ENCODE measurements at places on chromosomes 3 and 15.

- no peak for DNase-seq
Observed at GRCh38 chr3:86563400-86563970, 427.5 kb downstream of the VGLL3 start.

DNA sequence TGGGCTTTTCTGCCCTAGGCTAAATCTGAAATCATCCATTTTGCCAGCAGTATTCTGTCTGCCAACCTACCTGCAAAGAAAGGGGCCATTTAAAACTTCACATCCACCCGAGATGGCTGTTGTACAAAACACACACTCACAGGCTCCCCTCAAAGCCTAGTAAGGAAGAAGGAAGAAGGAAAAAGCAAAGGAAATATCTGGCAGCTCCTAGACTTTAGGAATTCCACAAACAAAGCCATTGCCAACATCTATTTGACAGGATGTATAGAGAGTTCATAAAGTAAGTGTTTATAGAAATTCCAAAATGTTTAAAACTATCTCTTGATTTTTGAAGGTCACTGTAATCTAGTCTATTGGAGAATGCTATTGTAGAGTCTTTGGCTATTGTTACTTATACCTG lies 91.9 kb upstream of the THBS1 start:
- DNase-seq, result no peak

DNA sequence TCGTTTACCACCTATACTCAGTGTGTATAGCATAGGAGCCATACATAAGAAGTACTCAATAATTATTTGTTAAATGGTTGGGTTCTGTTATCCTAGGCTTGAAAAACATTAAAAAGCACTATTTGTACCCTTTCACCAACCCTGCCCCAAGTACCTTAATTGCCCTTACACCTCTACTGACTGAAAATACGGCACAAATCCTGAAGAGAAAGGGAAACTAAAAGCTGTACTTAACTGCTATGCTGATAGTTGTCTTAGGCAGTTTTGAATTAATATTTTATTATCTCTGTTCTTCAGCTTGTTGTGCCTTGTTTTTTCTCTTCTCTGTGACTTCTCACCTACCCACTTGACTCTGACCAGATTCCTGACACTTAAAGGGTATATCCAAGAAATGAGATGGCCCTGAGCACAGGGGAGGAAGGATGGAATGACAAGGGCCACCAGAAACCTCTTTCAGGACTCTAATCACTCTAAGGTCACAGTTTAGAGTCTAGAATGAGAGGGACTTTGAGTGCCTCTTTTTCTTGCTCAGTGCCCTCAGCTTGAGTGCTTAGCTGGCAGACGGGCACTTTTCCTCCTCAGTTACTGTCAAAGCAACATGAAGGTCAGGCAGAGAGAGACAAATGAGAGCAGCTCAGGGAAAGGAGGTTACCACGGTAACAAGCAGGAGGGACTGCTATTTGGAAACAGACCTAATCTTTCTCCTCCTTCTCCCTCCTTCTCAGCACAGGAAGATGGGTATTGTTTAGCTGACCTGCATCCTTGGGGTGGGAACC lies 136.5 kb downstream of the ZNF609 start:
- DNase-seq, result peak; percentile 60

GRCh38 chr3:45644791-45645201 lies 44.4 kb upstream of the SACM1L start:
- no peak for DNase-seq

- DNase-seq, result no peak
Observed at GRCh38 chr3:188465311-188465710, 311.4 kb downstream of the LPP start.

DNA sequence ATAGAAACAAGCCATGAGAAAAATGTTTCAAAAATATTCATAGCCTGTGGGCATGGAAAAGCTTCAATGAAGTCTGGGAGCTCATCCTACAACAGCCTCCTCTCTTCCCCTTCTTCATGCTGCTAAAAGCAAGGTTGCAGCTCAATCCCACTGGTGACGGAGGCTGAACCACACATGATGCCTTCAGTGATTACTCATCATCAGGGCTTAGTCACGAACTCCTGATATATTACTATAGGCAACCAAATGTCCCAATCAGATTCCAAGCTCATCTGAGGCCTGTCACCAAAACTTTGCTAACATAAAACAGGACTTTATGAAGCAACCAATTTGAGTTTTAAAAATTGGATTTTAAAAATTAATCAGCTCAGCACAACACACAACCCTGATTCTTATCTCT lies 24.0 kb upstream of the SLC24A5 start:
- DNase-seq, result no peak

DNA sequence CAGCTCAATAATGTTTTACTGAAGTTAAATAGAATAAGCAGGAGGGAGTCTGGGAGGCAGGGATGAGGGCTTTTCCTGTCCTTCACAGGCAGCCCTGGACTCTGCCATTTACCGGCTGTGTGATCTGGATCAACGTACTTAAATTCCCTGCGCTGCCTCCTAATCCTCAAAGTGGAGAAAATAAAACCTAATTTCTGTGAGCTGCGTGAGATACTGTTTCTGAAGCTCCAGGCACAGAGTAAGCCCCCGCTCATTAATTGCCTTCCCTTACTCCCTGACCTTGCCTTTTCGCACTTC lies 278 bp upstream of the PDIA5 start:
- DNase-seq, result no peak

GRCh38 chr3:14305324-14305723 lies 97.1 kb upstream of the SLC6A6 start:
- no peak for DNase-seq

GRCh38 chr3:148459931-148460513 lies 237.7 kb upstream of the AGTR1 start:
- DNase-seq, result no peak

DNA sequence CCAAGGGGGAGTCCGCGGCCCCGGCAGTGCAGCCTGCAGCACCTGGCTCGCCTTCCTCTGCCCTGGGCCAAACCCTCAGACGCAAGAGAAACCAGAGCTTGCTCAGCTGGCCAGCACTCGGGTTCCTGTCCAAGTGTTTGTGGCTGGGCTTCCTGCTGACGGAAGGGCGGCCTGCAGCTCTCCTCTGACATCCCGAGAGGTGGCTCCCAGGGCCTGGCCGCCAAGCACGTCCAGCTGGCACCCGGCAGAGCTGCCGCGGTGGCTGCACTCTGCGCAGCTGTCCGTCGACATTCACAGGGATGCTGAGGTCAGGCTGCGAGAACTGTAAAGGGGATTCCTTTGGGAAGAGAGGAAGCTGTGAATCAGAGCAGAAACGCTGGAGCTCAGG lies 85.6 kb downstream of the CPN2 start:
- no peak for DNase-seq
